ENCODE measurements at places on chromosomes 12 and 14.

DNA sequence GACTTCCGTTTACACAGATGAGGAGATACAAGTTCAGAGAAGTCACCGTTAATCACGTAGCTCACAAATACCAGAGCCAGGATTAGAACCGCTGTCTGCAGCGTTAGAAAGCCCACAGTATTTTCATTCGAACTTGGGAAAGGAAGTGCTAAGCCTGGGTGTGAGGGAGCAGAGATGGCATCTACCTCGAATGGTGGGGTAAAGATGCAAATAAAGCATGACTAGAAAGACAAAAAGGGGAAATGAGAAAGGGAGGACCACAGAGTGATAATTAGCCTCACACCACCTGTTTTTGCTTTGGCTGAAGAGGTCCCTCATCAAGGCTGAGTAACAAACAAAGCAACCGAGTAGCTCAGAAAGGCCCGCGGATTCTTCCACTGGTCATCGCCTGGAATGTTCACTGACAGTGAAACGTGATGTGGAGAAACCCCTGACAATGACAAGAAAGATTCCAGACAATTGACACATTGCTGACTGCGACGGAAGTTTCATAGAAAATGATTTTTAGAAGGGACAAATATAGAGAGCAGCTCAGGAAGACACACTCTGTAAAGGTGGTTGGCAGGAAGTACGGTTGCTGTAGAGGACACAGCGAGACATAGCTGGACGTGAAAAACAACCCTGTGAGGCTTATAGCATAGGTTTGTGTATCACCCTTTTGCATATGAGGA lies 31.5 kb upstream of the BHLHE41 start:
- no peak for DNase-seq

- DNase-seq: no peak
These were observed 120.4 kb upstream of the LRIG3 start for GRCh38 chr12:59040656-59041055.

GRCh38 chr12:94805749-94806529 lies 155.6 kb upstream of the TMCC3 start:
- no peak for DNase-seq

GRCh38 chr14:85198001-85198400 lies 331.9 kb upstream of the FLRT2 start:
- DNase-seq: no peak

- no peak for DNase-seq
These were observed at the start of gene TMEM132D for GRCh38 chr12:129903956-129904829. TMEM132D (minus strand) TSS chr12:129904025.

DNA sequence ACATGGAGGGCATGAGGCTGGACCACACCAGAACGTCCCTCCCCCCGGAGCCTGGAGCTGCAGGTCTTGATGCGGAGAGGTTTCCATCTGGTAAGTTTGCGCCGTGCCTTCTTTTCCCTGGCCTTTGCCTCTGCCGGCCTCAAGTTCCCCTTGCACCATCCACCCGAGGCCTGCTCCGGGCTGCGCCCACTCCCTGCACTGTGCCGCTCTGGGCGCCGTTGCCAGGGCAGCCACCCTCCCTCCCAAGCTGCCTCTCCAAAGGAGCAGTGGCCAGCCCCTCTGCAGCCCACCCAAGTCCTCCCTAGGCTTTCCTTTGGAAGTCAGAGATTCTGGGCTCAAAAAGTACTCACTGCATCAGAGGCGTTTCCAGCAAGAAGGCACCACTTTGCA lies 46.2 kb upstream of the MEG3 start:
- DNase-seq: no peak

DNA sequence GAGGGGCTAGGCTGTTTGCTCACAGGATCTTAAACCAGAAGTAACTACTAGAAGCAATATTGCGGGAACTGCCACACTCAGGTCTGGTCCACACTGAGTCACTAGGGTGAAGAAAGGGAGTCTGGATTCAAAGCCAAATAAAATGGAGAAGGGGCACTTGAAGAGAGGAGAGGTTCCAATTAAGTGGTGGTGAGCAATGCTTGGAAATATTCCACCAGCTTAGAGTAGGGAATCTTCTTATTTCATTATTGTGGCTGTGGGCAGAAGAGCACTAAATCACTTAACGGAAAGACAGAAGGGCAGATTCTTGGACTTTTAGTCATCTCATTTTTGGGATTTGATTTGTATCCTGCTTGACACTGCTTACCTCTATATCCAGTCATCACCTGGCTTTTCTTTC lies 48.6 kb upstream of the PPP1R12A start:
- DNase-seq: no peak

DNA sequence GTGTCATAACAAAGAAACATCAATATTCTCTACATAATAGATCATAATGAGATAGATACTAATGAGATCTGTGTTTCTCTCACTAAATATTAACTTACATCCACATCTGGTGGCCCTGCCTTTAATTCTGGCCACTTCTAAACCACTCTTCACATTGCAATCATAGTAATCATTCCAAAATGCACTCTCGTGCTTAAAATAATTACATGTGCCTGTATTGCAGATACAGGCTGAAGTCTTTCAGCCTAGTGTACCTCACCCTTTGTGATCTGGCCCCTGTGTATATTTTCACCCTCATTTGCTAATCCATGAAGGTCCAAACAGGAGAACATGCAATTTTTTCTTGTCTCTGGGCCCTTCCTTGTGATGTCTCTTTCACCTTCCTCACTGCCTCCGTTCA lies 108.0 kb downstream of the LIN7A start:
- no peak for DNase-seq

- DNase-seq: no peak
These were observed 5.4 kb upstream of the NR4A1 start for GRCh38 chr12:52045794-52046199.

- DNase-seq: no peak
These were observed 190.3 kb downstream of the KIF21A start for GRCh38 chr12:39252628-39253027.

GRCh38 chr12:13167226-13167625 lies 29.3 kb upstream of the EMP1 start:
- no peak for DNase-seq

GRCh38 chr14:50795142-50795541 lies 35.8 kb downstream of the NIN start:
- no peak for DNase-seq

DNA sequence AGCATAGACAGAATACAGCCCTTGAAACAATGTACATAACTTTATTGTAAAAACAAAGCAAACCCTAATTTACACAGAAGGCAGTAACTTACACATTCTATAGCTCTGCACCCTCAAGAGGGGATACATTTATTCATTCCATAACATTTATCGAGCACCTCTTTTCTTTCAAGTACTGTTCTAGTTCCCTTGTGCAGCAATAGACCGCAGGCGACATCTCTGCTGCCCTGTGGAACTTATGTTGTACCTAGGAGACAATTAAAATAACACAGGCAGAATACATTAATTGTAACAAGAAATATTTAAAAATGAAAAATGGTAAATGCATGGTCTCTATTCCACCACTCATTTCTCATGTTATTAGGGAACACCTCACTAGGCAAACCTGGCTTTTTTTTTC lies 1.4 kb upstream of the ARHGDIB start:
- DNase-seq: no peak

- no peak for DNase-seq
These were observed 32.6 kb downstream of the P2RX7 start for GRCh38 chr12:121165316-121165715.

DNA sequence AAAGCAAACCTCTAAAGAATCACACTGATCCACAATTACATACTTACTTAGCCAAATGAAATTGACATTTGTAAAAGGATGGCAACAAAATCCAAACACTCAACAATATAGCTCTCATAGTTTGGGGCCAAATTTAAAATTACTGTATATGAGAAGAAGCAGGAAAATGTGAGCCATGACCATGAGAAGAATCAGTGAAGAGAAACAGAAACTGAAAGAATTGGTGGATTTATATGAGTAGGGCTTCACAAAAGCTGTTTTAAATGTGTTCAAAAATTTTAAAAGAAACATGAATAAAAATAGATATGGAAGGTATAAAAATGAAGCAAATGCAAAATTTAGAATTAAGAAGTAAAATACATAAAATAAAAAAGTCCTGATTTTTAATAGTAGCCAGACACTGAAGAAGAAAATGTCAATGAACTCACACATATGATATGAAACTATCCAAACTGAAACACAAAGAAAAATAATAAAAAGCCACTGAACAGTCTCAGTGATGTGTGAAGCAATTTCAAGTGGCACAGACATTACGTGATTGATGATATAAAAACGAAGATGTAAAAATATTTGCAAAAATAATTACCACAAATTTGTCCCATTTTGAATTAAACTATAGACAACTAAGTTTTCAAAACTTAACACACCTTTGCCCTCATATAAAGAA lies 87.9 kb upstream of the MDGA2 start:
- DNase-seq: no peak

GRCh38 chr14:103056322-103057027 lies 874 bp downstream of the CDC42BPB start:
- DNase-seq: peak; percentile 21

DNA sequence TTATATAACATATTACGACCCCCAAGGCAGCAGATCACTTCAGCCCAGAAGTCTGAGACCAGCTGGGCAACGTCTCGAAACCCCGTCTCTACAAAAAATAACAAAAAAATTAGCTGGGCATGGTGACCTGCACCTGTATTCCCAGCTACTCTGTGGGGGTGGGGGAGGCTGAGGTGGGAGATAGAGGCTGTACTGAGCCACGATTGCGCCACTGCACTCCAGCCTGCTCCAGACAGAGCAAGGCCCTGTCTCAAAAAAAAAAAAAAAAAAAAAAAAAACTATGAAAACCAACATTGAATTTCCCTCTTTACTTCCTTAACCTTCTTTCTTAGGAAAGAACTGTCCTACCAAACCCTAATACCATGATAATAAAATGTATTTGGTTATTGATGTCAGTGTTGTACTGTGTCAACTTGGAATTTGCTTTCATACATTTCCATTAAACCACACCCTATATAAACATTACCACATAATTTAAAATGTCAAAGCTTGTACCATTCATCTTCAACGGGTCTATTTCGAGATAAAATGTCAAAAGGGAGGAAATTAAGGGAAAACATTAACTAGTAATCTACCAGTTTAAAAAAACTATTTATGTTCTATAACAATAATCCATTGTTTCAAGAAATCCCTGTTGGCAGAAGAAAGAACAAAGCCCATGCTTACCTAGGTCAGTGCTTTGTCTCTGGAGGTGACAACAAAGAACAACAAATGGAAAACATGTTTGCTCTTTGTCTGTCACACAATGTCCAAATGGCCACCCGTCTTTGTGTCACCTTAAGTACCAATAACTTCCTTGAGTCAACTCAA lies 17.4 kb downstream of the GALNT4 start:
- peak; percentile 31 for DNase-seq

GRCh38 chr12:66058554-66058953 lies 72.0 kb downstream of the LLPH start:
- peak; percentile 39 for DNase-seq

DNA sequence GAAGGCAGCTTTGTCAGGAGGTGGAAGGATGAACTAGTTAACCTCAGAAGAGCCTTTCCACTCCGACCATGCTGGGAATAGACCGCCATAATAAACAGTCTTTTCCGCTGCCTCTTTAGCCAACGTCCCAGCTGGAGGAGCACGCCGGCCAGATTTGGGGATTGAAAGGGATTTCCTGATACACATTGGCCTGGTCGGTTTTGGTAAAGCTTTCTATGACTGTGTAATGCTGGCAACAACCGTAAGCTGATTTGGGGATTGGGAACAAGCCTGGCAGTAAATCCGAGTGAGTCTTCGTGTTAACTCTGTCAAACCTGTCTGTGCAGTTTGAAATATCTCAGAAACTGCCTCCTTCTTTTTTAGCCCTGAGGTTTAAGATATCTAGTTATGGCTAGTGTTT lies 87.0 kb downstream of the DAD1 start:
- no peak for DNase-seq
